ENCODE measurements at places on chromosomes 3 and 15.

DNA sequence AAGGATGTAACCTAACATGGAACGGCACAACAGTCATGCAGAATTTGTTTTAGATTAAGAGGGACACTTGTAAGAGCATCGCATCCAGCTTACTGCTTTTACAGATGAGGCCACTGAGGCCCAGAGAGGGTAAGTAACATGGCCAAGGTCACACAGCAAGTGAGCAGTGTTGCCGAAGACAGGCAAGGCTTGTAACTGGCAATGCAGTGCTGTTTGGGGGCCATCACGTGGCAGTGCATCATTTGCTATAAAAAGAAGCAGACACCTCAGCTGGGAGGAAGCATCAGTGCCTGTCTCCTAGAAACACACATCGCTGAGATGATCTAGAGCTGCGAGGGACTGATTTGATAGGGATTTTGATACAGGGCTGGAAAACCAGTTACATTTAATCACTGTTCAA, 108.2 kb upstream of the PROK2 start:
- DNase-seq, result no peak

GRCh38 chr3:87553058-87553457, 276.7 kb upstream of the POU1F1 start:
- DNase-seq, result no peak

- no peak for DNase-seq
These were observed 2.3 kb downstream of the SQOR start for GRCh38 chr15:45637141-45637540.

DNA sequence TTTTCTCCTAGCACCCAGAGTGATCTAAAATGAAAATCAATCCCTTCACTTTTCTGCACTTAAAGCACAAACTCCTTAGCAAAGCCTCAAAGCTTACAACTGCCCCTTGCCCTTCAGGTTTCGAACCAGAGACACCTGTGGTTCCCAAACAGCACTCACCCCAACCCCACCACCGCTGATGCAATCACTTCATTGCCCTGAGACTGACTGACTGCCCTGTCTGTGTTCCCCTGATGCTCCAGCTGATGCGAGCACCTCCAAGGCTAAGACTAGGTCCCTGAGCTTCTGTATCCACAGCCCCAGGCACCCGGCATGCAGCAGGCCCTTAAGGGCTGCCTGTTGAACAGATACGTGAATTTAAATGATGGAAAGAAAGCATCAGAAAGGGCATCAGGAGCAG, 127.3 kb downstream of the ZNF621 start:
- no peak for DNase-seq

- DNase-seq, result peak; percentile 11
These were observed 12.6 kb upstream of the GOLGA6L7 start for GRCh38 chr15:28861031-28861534.

GRCh38 chr15:22887157-22887951, 48.9 kb downstream of the NIPA2 start:
- DNase-seq, result no peak

DNA sequence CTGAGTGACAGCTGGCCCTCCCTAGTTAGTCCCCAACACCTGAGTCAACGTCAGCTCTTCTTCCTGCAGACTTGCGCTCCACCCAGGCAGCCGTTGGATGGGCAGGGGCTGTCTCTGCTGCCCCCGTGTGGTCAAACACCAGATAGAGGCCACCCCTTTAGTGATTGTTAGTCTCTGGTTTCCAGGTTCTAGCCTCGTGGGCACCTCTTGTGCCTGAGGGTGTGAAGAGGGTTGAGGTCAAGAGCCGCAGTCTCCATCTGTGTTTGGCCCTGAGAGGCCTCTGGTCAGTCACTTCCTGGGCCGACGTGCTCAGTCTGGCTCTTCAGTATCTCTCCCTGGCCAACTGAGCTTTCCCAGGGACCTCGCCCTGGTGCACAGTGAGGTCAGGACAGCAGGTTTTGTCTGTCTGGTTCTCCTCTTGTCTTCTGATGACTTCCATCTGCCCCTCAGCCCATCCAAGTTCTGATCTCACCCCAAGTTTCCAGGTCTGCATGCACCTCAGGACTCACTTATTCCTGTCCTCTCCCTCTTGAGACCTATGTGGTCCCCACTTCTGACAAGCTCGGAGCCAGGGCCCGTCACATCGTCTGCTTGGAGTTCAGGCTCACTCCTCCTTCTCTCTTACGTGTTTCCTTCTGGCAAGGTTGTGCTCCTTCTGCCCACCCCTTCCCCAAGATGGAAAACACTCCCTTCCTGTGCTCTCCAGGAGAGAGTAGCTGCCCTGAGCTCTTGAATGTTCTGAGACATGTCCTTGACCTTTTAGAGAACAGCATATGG, 20.9 kb downstream of the CD276 start:
- no peak for DNase-seq

DNA sequence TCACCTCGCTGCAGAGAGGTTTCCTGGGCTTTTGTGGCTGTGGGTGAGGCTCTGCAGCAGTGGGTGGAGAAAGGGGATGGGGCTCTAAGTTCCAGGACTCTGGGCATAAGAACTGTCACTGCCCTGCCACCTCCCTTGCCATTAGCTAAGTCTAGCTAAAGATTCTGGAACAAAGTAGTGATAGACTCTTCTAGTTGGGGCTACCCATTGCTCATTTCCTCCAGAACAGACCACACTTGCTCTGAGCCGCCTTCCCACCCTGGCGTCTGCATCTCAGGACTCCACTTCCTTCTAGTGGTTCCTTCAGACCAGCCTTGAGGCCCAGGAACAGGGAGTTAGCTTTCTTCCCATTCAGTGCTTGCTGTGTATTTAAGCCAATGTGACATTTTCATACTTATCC, 7.5 kb downstream of the ARHGAP31 start:
- no peak for DNase-seq

GRCh38 chr3:189210251-189210770, 38.5 kb downstream of the TPRG1 start:
- no peak for DNase-seq

Data from hippocampal formation (tissue), 2 donors.